H7 (cell line): ENCODE measurements at places on chromosomes 1 and 21.

- no peak for DNase-seq
Measured at GRCh38 chr1:175171036-175171913, 21.3 kb downstream of the KIAA0040 start.

- peak; percentile 67 for DNase-seq
Measured at GRCh38 chr1:41726899-41727748, 191.6 kb downstream of the HIVEP3 start.

- DNase-seq = no peak
Measured at GRCh38 chr1:203554071-203554470, 60.1 kb downstream of the OPTC start.

GRCh38 chr21:39645331-39645730 is 32.6 kb downstream of the B3GALT5 start:
- DNase-seq = no peak

DNA sequence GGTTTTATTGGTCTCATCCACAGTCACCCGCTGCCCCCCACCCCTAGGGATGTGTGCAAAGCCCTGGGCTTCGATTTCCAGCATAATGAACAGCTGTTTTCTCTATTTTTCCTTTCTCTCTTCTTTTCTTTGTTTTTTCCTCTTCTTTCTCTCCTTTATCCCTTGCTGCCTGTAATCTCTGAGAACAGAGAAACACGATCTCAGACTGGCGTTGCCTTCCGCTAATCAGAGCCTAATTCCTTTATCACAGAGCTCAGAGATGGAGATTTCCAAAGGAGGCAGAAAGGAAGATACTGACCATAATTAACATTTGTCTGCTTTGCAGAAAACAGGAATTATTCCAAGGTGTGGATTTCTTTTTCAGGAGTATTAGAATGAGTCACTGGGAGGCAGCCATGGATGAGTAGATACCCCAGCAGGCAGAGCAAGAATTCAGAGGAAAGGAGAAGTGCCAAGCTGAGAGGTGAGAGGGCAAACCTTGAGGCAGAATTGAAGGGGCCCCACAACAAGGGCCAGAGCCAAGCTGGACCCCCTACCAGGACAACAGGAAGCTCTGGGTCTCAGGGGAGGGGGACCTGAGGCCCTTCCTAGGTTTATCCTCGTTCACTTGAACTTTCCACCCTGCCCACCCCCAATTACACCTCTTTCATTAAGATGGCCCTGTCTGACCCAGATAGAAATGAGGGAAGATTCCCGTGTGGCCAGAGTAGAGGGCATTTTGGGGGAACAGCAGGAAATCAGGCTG is 33.3 kb downstream of the MATN1 start:
- DNase-seq = peak; percentile 54

DNA sequence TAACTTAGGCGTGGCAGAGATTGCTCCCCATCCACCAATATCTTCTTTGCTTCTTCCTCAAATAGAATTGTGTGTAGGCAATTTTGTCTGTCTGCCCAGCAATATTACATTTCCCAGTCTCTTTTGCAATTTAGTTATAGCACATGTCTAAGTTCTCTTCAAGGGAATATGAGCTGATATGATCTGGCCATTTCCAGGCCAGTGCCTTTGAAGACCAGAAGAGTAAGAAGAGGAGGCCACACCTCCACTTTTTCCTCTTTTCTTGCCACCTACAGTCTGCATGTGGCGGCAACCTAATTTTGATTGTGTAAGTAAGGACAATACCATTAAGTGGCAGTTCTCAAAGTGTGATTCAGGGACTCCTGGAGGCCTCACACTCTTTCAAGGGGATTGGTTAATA is 6.3 kb upstream of the RSBN1 start:
- no peak for DNase-seq

DNA sequence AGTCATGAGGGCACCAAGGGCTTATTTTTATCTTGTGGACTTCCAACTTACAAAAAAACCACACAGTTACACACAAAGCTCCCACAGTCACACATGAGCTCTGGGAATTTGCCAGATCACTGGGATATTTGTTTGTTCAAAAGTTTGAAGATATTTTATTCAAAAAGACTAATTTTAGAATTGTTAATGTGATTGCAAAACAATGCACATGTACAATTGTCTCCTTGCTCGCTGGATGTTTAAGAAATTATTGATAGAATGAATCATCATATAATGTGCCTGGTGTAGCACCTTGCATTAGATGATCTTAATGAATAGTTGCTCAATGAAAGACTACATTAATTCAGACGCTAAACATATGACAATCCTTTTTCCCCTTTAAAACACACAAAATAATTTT is 570.3 kb downstream of the LMO4 start:
- no peak for DNase-seq

DNA sequence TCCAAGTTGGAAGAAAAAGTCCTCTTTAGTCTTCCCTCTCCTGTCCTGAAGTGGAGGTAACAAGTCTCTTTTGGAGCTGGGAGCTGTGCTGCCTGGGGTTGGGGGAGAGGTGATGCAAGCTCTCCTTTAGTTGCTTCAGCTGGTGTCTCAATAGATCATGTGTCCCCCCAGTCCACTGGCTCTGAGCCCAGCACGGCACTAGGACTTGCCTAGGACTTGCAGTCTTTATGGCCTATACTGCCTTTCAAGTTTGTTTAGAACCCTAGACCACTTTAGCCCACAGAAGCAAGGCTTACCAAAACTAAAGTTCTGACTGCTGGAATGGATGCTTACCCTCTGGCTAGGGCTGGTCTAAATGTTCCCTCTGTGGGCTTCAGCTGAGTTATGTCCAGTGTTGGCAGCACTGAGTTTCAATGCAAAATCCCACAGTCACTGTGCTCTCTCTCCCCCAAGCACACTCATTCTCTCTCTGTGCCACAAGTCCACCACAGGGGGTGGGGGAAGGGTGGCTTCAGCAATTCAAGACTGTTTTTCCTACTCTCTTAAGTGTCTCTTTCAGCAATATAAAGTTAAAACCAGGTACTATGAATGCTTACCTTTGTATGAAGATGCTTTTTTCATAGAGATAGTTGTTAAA is 185.0 kb downstream of the DNAH14 start:
- DNase-seq = no peak

DNA sequence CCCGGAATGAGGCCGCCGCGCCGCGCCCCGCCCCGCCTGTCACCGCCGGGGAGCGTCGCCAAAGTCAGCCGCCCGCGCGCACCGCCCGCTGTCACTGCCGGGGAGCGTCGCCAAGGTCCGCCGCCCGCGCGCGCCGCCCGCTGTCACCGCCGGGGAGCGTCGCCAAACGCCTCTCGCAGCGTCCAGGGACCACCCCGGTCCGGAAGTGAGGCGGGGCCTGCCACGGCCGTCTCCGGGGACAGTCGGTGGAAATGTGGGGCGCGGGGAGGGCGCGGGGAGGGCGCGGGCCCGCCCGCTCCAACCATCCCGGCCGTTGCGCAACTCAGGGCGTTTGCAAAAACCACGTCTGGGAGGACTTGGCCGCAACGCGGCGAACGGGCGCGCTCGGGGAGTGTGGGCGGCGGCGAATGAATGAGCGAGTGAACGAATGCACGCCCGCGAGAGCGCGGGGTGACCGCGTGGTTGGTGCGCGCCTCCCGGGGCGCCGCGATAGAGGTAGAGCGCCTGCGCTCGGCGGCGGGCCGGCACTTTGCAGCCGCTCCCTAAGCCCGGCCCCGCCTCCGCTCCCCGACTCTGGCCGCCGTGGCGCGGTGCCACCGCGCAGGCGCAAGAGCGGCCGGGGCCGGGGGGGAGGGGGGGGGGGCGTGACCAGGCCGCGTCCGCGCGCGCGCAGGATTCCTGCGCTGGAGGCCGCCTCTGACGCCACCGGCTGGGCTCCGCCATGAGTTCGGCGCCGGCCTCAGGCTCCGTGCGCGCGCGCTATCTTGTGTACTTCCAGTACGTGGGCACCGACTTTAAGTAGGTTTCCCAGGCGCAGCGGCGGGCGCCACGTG is at the start of the genes ACAP3 and PUSL1:
Gene ACAP3, minus strand, starts transcription at position 8 of the 833 bp plus-strand sequence. CDS start 115 bp downstream, outside the sequence.
Gene PUSL1, plus strand, starts transcription at position 675 of the 833 bp plus-strand sequence. Its CDS starts 47 bp downstream, at position 722.
- DNase-seq = peak; percentile 100

DNA sequence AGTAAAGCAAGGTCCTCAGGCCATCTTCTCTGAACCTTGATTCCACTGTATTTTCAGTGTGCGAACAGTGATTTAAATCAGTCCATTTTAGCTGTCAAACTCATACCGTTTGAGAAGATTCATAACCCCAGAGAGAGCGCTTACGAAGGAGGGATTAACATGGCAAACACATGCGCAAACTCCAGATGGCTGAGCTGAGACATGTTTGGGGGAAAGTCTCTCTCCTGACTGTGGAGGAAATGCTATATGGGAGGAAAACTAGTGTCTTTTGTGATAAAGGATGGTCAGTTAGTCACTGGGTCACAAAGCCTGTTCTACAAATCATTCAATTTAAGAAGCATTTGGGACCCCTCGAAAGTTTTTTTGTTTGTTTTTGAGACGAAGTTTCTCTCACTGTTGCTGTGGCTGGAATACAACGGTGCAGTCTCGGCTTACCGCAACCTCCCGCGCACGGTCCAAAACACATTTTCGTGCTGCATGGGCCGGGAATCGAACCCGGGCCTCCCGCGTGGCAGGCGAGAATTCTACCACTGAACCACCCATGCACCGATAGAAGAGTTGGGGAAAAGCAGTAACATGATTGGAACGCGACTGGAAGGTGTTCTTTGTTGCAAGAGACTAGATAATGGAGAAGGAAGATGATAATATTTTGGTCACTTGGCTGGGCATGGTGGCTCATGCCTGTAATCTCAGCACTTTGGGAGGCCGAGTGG is 58.4 kb upstream of the CXADR start:
- DNase-seq = peak; percentile 71

DNA sequence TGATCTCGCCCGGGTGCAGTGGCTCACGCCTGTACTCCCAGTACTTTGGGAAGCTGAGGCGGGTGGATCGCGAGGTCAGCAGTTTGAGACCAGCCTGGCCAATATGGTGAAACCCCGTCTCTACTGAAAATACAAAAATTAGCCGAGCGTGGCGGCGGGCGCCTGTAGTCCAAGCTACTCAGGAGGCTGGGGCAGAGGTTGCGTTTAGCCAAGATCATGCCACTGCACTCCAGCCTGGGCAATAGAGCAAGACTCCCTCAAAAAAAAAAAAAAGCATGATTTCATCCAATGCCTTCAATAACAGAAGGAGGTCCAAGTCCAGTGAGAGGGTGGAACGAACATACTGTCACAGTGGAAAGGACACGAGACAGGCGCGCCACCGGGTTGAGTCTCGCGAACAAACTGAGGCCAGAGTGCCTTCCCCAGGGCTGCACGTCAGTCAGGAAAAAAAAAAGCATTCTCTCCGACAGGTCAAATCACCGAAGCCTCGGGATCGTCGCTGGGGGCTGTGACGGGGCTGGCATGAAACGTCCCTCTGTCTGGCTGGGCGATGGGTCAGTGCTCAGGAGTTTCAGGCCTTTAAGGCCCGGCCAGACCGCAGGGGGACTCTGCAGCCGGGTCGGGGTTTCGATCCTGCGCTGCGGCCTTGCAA is 8.4 kb upstream of the CROCC start:
- DNase-seq = no peak

GRCh38 chr1:205584732-205585131 is 47.1 kb downstream of the ELK4 start:
- DNase-seq = no peak

GRCh38 chr21:31340942-31341487 is 3.0 kb downstream of the TIAM1 start:
- DNase-seq = no peak

DNA sequence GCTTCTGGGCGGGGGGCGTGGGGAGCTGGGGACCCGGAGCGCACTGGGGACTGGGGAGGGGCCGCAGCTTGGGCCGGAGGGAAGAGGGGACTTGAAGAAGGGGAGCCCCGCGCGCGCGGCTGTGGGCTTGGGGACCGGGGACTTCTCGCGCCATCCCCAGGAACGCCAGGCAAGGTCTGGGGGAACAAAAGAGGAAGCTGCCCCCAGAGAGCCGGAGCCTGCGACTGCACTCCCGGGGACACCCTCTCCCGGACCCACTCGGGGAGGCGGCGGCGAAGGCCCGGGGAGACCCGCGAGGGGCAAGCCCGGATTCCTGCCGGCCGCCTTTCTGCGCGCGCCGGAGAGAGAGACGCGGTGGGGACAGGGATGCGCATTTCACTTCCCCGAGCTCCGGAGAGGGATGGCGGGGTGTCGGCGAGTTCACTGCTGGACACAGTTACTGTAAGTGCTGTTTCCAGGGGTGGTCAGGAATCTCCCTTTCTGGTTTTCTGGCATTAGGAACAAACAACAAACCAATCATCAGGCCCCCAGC is 732 bp downstream of the ABCG1 start:
- peak; percentile 80 for DNase-seq

- DNase-seq = no peak
Measured at GRCh38 chr1:58836408-58836807, 52.6 kb upstream of the JUN start.

GRCh38 chr1:243851765-243852164 is 1.7 kb upstream of the AKT3 start:
- no peak for DNase-seq
